ENCODE measurements at places on chromosomes 12 and 14. TPM values are rescaled to one million over a fixed set of nuclear protein-coding genes. Genes with fewer than 3 reads are reported as not detected.
A peak's percentile ranks its signal among the peaks of the same experiment; 100 is the strongest.

Gene PAPLN
- 7.3 TPM for total RNA-seq

Gene OR4K13
- total RNA-seq = not detected

Gene SLC17A8
- 3.2 TPM for total RNA-seq

Gene CLEC4E
- total RNA-seq = not detected

Gene CPNE6
- total RNA-seq = not detected

Gene KRT85
- total RNA-seq = not detected

Gene MYH6
- total RNA-seq = 3.3 TPM

Gene C14orf119
- 25.5 TPM for total RNA-seq

Gene DERA
- total RNA-seq = 43.9 TPM

DNA sequence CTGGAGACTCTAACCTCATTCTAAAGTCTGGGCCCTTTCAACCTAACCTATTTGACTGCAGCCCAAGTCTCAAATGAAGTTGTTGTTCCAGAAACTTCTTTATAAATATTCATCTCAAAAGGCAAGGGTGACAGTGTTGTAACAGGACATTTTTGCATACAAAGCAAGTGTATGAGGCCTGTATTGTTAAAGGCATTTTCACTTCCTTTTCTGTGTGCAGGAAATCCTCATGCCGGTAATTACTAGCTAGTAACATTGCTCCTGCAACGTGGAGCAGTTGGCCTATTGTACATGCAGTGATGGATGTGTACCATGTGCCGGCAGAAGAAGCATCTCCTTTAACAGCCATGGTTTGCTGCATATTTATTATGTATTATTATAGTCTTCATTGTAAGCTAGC, 156.5 kb upstream of the RMST start:
- DNase-seq = peak; percentile 11

GRCh38 chr12:65016881-65017650, 104.0 kb downstream of the WIF1 start:
- DNase-seq = no peak

- no peak for DNase-seq
These were observed 19.5 kb downstream of the TRAF3 start for GRCh38 chr14:102796661-102797190.

- peak; percentile 38 for DNase-seq
These were observed 12.3 kb upstream of the PITPNM2 start for GRCh38 chr12:123163227-123163626.

DNA sequence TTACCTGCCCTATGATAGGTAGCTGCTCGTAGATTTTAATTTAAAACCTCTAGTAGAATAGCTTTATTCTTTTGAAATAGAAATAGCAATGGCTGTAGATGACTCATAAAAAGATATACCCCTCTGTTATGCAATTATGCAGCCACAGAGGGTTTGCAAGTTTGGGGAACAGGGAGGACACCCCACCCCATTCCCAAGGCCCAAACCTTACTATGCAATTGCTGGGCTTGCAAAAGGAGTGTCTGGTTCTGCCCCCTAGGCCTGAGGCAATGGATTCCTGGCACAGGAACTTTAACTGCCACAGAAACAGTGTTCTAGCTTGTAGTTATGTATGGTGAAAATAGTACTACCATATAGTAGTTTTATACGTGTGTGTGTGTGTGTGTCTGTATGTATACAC, 403.3 kb downstream of the ADAMTS20 start:
- no peak for DNase-seq

DNA sequence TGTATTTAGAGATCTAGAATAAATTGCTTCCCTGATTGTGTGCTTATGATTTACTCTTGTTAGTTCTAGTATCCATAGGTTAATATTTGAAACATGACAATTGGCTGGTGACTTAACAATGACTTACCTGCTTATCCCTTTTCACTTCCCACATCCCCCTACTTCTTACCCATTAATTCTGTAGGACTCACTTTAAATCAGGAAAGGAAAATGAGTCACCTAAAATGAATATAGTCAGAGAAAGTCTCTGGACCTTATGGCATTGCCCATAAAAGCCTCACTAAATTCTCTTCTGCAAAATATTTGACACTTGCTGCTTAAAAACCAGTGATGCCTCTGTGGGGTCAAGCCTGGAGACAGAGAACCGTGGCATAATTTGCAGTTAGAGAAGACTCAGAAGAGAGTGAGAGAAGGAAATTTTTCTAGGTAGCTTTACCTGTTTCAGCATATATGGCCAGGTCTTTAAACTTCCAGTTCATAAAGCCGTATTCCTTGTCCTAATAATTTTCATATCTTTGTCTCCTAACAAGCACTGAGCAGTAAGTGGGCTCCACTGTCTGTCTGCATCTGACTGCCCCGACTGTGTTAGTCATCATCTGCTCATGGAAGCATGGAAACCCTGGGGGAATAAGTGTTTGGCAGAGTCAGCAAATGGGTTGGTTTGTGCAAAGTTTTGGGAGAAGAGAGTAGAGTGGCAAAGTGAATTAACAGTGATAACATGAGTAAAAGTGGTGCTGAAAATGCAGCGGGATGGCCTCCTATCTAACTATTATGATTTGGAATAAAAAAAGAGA, 294.4 kb downstream of the AKAP6 start:
- no peak for DNase-seq

DNA sequence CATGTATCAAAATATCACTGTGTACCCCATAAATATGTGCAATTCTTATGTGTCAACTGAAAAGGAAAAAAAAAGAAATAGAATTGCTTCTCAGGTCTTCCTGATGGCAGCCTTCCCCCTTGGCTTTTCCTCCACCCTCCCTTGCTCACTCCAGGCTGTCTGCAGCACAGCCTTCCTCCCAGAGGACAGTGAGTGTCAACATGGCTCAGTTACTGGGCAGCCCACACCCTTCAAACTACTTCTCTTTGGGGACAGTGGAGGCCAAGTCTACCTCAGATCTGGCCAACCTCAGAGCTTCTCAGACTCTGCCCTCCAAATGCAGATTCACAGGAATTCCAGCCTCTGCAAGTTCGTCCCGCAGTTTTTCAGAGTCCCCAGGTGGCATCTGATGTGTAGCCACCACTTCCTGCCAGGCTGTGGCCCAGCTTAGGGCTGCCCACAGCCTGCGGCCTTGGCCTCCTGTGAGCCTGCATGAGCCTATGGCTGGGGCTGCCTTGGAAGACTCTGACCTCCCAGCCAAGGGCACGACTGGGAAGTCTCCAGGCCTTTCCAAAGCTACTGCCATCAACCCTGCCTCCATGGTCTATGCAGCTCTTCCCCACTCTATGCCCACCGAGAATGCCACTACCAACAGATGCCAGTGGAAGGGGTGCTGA, 148.0 kb upstream of the PWP1 start:
- no peak for DNase-seq

DNA sequence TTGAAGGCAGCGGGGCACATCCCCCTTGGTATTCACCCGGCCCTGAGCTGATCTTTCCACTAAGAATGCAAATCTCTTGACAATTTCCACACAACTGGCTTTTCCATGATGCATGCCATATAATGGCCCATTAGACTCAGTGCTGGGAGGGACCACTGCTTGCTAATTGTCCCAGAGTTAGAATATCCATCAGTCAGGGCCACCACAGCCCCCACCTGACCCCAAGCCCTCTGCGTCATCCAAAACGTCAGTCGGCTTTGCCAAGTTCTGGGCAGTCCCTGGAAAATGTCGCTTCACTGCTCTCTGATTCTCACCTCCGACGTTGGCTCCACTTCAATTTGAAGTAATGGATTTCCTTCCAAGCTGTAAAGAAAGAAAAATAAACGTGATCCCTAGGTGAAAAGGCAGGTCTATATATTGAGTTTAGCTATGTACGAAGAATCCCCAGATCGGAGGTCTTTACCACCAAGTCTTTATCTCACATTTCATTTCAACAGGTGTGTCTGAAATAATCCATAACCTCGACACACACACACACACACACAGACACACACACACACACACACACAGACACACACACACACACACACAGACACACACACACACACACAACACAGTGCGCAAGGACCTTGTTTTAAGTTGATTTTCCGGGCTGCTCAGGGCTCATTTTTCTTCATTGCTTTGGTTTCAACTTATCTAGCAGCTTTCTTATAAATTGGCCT, 165.5 kb upstream of the NOS1 start:
- no peak for DNase-seq

GRCh38 chr12:108630481-108631207, 3.0 kb downstream of the SELPLG start:
- no peak for DNase-seq

- DNase-seq = no peak
These were observed 13.1 kb downstream of the DYNC1H1 start for GRCh38 chr14:101977311-101978071.

- no peak for DNase-seq
These were observed 25.6 kb downstream of the EGLN3 start for GRCh38 chr14:33925235-33925634.

GRCh38 chr14:33364466-33364865, 425.8 kb downstream of the NPAS3 start:
- peak; percentile 17 for DNase-seq

DNA sequence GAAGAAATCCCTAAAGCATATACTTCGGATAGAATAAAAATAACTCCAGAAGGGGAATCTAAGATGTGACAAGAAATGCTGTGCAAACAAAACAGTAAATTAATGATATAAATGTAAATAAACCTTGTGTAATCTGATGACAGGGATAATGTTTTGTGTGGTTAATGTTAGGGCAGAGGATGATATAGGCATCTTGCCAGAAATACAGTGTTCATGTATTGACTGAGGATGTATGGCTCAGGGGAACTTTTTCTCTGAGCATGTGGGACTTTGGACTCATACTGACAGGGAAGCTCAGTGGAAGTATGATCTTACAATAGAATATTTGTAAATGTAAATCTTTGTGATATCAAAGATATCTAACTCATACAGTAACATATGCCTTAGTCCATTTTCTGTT, 420.2 kb downstream of the TMTC2 start:
- DNase-seq = no peak

GRCh38 chr12:72296389-72296788, 24.2 kb downstream of the TRHDE start:
- DNase-seq = no peak

DNA sequence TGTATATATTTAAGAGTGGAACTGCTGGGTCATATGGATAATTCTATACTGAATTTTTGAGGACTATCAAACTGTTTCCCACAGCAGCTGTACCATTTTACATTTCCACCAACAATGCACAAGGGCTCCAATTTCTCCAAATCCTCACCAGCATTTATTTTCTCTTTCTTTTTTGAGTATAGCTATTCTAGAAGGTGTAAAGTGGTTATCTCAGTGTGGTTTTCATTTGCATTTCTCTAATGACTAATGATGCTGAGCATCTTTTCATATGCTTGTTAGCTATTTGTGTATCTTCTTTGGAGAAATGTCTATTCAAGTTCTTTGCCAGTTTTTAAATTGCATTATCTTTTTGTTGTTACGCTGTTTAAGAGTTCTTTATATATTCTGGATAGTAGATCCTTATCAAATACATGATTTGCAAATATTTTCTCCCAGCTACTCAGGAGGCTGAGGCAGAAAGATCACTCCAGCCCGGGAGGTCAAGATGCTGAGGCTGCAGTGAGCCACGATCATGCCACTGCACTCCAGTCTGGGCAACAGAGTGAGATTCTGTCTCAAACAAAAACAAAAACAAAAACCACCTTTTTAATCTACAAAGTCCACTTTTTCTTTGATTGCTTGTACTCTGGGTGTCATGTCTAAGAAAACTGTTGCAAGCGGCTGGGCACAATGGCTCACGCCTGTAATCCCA, 32.8 kb downstream of the GTF2A1 start:
- DNase-seq = no peak

GRCh38 chr12:48973941-48974673, 2.6 kb upstream of the WNT10B start:
- DNase-seq = no peak

- DNase-seq = no peak
These were observed 21.6 kb upstream of the AMN start for GRCh38 chr14:102900631-102901571.

DNA sequence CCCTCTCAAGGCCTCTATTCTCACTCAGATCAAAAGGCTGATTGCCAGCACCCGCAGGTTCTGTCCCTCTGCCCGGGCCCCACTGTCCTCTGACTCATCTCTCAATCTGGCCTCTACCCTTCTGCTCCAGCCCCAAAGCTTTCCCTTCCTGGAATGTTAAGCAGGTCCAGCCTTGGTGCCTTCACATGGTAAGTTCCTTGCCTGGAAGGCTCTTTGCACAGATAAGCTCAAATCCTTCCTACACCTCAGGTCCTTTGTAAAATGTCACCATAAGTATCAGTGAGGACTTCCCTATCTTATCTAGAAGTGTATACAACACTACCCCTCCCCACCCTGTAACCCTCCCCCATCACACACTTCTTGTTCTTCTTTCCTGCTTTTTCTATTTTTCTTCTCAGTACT, 22.2 kb downstream of the LPCAT3 start:
- no peak for DNase-seq

GRCh38 chr14:74478996-74479635, 14.0 kb downstream of the NPC2 start:
- DNase-seq = peak; percentile 45

GRCh38 chr12:85441025-85441424, 161.0 kb downstream of the ALX1 start:
- no peak for DNase-seq

DNA sequence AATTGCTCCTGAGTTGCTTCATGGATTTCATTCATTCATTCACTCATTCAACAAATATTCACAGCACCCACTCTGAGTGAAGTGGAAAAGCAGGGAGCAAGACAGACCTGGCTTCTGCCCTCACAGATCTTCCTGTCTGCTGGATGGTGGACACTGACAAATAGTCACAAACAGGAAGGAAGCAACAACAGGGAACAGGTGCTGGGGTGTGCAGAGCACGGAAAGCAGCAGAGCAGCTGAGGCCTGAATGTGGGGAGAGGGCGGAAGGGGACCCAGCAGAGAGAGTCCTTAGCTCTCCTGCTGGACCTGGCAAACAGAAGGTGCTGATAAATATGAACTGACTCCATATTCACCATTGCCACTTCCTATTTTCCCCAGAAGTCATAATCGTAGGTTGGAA, 54.4 kb downstream of the SETD3 start:
- peak; percentile 50 for DNase-seq

DNA sequence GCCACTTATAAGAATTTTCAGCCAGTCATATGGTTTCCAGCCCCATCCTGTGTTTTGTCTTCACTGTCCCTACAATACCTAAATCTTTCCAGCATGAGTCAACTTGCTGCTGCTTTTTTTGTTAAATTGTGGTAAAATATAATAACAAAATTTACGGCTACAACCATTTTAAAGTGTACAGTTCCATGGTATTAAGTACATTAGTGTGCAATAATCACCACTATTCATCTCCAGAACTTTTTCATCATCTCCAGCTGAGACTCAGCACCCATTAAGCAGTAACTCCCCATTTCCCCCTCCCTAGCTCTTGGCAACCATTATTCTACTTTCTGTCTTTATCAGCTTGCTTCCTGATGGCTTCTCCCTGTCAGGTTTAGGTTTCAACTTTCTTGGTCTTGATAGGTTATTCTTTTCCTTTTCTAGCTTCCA, 39.1 kb downstream of the FRS2 start:
- DNase-seq = no peak

DNA sequence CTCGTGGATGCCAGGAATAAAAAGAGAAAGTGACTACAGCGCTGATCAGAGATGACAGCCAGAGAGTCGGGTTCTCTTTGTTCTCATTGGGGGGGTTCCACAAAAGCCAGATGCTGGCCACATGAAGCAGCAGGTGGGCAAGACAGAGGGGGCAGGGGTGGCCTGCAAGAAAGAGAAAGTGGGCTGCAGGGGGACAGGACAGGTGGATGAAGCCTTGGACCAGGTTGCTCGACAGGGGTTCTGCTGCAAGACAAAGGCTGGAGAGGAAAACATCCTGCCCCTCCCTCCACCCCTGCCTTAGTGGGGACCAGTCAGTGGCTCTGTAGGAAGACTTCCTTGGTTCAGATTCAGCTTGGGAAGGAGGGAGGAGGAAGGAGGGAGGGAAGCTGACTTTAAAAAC, 126.2 kb downstream of the KSR2 start:
- no peak for DNase-seq

- peak; percentile 68 for DNase-seq
These were observed 8.4 kb downstream of the OR6S1 start for GRCh38 chr14:20632831-20633691.

Measured in tongue (tissue), 3 donors.